ENCODE measurements at places on chromosomes 3 and 15.

DNA sequence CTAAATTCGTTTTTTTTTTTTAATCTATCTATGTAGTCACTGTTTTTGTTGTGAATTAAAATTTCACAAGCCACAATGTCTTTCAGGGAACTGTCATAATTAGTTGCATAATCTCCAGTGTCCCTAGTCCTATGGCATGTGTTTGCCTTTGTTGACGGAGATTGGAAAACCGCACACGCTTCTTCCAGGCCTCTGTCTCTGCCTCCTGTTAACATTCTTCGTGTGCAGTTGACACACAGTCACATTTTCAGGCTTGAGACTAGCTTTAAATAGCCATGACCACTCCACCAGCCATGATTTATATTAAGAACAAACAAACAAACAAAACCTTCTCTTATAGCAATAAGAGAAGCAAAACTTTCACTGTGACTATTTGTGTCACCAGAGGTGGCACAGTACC is 139.8 kb downstream of the DUT start:
- no peak for DNase-seq

GRCh38 chr3:65144791-65145351 is 457.1 kb upstream of the ADAMTS9 start:
- no peak for DNase-seq

GRCh38 chr15:94910166-94910565 is 678.8 kb downstream of the MCTP2 start:
- no peak for DNase-seq

GRCh38 chr3:59839283-59839682 is 789.5 kb upstream of the CFAP20DC start:
- DNase-seq = no peak

DNA sequence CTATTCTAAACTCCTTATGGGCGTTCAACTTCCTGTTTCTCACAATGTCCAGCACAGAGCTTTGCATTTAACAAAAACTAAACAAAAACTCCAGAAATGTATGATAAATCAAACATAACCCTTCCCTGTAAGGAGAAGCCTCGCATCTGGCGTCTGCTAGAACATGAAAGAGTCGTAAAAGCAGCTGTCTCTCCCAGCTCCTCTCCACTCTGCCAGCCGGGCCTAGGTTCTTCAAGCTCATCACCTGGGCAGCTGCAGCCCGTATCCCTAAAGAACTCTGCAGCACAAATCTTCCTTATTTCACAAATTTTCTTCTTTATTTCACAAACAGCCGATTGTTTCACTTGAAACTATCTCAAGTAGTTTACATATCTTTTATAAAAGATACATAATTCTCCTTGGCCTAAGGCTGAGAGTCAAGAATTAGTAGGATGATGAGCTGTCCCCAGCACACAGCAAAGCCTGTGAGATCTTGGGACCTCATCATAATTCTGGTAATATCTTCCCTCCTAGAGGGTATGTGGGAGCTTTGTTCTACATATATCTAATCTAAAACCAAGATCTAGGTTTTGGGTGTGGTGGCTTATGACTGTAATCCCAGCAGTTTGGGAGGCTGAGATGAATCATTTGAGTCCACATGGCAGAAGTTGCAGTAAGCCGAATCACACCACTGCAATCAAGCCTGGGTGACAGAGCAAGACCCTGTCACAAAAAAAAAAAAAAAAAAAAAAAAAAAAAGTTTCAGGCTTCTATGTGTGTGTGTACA is 35.3 kb downstream of the ANXA2 start:
- peak; percentile 83 for DNase-seq

DNA sequence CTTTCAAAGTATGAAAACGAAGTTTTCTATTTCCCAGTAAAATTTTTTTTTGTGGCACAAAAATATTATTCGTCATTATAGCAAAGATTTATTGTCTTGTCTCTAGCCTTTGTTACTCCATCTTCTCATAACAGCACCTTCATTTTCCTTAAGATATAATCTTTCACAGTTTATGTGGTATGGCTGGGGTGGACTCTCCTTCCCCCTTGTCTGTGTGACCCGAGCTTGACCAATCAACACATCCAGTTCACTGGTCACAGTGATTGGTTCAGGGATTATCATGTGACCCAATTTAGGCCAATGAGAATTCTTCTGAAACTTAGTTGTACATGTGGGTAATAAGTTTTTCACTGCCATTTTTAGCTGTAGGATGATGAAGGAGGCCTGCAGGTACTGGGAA is 71.2 kb upstream of the DCBLD2 start:
- no peak for DNase-seq

DNA sequence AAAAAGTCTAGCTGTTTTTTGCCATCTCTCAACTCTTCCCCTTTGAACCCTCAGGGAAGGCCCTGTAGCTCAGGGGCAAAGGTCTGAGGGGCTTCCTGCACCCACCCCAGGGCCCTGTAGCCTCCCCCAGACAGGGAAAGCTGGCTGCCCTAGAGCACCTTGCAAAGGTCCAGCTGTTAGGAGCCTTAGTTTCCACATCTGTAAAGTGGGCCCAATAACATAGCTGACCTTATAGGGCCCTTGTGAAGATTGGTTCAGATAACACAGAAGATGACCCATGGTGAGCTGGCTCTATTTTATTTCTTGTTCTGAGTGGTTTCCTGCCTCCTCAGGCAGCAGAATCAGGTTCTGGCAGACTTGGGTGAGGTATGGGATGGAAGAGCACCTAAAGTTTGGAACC is 55.2 kb upstream of the SMAD6 start:
- no peak for DNase-seq

DNA sequence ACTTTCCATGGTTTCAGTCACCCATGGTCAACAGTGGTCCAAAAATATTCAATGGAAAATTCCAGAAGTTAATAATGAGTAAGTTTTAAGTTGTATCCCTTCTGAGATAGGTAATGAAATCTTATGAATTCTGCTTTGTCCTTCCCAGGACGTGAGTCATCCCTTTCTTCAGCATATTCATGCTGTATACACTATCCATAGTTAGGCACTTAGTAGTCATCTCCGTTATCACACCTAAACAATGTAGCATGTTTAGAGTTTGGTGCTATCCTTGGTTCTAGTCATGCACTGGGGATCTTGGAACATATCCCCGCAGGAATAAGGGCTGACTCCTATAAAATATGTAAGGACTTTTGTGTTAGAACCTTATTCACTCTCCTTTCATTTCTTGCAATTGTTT is 153.2 kb downstream of the UNC13C start:
- DNase-seq = no peak

- DNase-seq = no peak
Measured at GRCh38 chr3:66567077-66567476, 66.3 kb upstream of the LRIG1 start.

- DNase-seq = no peak
Measured at GRCh38 chr15:83928878-83929418, 275.0 kb downstream of the ADAMTSL3 start.

- no peak for DNase-seq
Measured at GRCh38 chr3:14209581-14210289, 31.1 kb downstream of the LSM3 start.

- DNase-seq = no peak
Measured at GRCh38 chr3:66297260-66297873, 76.6 kb downstream of the SLC25A26 start.

DNA sequence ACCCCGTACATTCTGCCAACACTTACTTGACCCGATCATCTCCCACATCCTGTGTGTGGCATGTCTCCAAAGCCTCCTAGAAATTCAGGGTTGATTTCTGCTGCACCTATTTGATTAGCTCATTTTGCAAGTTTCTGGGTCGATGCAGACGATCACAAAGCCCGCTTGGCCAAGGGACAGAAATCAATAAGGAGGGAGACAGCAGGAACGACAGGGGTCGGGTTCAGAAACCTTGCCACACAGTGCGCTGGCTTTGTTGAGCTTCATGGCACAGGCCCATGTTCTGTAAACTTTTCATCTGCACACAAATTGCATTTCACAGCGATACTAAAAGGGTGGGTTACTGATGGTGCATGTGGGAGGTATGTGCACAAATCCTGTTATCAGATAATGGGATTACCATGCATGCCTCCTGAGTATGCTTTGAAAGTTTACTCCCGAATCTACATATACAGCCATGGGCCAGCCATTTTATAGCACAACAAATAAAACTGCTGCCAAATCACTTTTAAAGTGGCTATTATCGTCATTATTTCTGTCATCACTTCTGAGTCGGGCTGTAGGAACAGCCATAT is 95.9 kb upstream of the ATP11B start:
- no peak for DNase-seq

DNA sequence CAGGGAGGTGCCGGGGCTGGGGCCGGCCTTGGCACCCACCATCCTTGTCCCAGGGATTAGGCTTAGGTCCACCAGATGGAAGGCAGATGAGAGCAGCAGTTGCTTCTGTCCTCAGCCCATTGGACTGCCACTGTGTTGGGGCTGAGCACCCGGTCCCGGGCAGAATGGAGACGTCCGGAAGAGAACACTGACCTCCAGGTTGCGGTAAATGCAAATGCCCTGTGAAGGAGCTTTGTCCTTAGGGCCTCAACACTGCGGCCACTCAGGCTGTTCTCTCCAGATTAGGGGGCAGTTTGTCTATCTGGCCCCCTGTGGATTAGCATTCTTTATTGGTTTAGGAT is at the start of gene SERINC4:
TSS of gene SERINC4 (minus strand) at position 276 of the 341 bp plus-strand sequence. CDS start at position 42, 234 bp downstream.
- no peak for DNase-seq

GRCh38 chr3:49238274-49239127 is 38.5 kb downstream of the C3orf62 start:
- DNase-seq = peak; percentile 72

GRCh38 chr3:111571282-111571681 is 23.9 kb downstream of the ZBED2 start:
- DNase-seq = no peak

DNA sequence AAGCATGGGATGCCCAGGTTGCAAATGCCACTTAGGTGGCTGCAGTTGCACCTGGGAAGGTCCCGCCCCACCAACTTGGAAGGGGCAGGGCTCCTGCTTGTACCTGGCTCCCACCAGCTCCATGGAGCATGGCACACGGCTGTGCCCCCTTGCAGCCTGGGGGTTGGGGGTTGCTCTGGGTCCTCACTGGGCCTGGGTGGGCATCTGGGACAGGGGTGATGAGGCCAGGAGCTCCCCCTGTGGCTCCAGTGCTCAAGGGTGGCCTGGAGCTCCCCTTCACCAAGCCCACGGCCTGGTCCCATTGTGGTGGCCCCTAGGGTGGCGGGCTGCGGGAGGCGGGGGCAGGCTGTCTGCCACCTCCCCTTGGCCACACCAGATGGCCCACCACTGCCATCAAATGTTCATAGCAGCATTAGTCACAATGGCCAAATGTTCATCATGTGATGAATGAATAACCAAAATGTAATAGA is 36.7 kb downstream of the GHSR start:
- peak; percentile 30 for DNase-seq

- no peak for DNase-seq
Measured at GRCh38 chr3:11283139-11283475, 10.9 kb downstream of the ATG7 start.

DNA sequence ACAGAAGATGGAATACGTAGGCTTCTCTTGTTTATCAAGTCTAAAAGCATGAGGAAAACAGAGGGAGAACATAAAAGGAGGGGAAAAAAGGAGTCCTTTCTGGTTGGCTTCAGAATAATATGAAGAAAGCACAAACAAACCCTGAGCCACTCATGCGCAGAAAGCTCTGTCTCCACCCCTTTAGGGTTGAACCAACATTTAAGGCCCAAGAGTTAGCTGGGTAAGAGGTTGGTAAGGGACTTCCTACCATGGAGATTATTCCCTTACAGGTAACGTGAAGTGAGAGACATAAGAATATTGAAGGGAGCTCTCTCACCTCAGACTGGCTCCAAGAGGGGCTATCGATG is 145.3 kb downstream of the RORA start:
- DNase-seq = no peak

- no peak for DNase-seq
Measured at GRCh38 chr3:149382518-149382917, 5.1 kb upstream of the TM4SF1 start.

GRCh38 chr3:79467721-79468120 is 300.1 kb downstream of the ROBO1 start:
- DNase-seq = peak; percentile 3

DNA sequence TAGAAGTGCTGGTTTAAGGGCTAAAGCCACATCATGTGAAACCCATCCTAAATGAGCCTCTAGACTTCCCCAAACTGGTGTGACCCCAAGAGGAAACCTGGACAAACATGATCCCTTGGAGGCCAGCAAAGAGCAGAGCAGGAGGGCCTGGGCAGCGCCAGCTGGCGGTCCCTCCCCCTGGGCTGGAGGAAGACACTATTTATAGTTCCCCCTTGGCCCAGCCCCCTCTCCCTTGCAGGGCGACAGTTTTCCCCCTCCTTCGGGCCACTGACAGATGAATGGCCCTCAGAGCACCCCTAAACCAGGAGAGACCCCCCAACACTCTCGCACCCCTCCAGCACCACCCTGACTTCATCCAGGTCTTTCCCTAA is 2.9 kb downstream of the UCN2 start:
- no peak for DNase-seq

All from PC-9 (cell line).